GF-D8 (cell line): ENCODE measurements at places on chromosomes 4 and X.

DNA sequence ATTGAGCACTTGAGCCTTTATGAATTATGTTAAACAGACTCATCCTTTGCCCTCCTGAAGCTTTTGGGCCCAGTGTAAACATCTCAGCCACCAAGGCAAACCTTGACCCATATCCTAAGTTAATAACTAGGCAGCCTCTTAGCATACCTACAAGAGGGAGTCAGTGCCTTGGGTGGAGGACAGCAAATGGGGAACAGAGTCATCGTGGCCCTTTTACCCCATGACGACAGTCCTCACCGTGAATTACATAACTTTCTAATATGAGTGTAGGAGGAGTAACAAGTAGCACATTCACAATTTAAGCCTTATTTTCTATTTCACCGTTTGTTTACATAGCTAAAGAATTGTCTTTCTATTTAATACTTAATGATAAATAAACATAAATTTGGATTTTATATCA lies 16.8 kb downstream of the CLDN22 start:
- no peak for DNase-seq

DNA sequence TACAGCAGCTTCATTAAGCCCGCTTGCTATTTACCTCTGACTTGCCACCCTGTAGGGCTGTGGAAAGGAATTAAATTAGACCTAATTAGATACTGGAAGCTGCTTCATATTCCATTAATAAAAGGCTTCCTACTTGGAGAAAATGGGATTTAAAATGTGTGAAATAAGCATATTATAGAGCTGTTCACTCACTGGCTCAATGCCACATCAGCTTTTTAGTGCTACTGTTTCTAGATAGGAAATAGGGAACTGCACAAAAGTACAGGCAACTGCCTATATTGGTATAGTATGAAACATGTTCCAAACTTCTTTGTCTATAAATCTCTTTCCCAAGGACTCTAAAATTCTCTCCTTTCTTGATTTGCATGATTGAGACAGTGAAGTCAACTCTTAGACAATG lies 407.9 kb upstream of the AADAT start:
- DNase-seq, result no peak

- no peak for DNase-seq
Measured at GRCh38 chrX:69116077-69116476, 49.2 kb downstream of the PJA1 start.

GRCh38 chrX:129749069-129749468 lies 10.3 kb downstream of the XPNPEP2 start:
- no peak for DNase-seq

- no peak for DNase-seq
Measured at GRCh38 chr4:41528512-41529205, 9.3 kb upstream of the LIMCH1 start.

GRCh38 chrX:2965965-2966364 lies 36.8 kb upstream of the ARSD start:
- DNase-seq, result no peak

DNA sequence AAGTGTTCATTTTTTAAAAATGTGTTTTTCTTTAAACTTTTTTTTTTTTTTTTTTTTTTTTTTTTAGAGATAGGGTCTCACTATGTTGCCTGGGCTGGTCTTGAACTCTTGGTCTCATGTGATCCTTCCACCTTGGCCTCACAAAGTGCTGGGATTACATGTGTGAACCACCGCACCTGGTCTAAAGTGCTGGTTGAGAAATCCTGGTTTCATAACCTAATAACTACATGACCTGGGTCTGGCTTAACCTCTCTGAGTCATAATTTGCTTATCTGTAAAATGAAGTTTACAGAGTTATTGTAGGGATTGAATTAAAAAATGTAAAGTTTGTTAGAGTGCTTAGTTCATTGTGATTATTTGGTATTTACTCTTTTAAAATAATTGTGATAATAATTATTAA lies 5.2 kb downstream of the HSD17B13 start:
- DNase-seq, result no peak

DNA sequence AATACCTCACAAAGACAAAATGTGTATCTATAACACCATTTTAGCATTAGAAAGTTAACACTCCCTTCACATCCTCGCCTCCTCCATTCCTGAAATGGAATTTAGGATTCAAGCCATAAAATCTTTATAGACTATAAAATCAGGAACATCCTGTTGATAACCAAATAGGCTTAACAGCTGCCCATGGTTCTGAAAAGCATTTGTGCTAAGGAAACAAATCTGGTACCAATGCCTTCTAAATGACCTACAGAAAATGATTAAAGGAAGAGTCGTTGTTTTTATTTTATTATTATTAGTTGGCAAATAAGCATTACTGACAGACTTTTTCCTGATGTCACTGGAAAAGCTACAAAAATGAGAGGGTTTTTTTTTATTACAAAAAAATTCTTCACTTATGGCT lies 79.8 kb downstream of the PAPSS1 start:
- no peak for DNase-seq

DNA sequence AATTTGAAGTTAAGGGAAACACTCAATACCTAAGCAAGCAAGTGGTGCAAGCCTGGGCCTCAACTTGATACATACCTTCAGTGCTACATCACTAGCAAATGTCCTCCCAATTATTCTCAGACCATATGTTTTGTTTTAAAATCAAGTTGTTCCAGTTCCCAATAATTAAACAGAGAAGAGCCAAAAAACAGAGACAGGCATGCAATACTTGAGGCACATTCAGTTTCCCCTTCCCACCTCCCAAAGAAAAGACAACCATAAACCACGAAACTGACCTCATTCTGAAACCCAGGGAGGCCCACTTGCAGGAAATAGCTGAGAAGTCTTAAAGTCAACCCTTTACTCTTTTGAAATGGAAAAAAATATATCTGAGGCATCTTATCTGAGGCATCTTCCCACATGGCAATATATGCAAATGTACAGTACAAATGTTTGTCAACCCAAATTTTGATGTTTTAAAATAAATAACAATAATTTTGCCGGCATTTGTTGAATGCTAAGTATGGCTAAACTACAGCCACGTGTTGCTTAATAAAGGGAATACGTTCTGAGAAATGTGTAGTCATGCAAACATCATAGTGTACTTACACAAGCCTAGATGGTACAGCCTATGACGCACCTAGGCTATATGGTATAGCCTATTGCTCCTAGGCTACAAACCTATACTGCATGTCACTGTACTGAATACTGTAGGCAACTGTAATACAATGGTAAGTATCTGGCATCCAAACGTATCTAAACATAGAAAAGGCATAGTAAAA lies 147.5 kb downstream of the TSPAN5 start:
- no peak for DNase-seq

GRCh38 chr4:129323658-129324057 lies 227.7 kb downstream of the C4orf33 start:
- no peak for DNase-seq

GRCh38 chr4:73259571-73260090 lies 1.0 kb upstream of the ANKRD17 start:
- no peak for DNase-seq

- no peak for DNase-seq
Measured at GRCh38 chr4:120844528-120844921, 78.0 kb downstream of the PRDM5 start.

DNA sequence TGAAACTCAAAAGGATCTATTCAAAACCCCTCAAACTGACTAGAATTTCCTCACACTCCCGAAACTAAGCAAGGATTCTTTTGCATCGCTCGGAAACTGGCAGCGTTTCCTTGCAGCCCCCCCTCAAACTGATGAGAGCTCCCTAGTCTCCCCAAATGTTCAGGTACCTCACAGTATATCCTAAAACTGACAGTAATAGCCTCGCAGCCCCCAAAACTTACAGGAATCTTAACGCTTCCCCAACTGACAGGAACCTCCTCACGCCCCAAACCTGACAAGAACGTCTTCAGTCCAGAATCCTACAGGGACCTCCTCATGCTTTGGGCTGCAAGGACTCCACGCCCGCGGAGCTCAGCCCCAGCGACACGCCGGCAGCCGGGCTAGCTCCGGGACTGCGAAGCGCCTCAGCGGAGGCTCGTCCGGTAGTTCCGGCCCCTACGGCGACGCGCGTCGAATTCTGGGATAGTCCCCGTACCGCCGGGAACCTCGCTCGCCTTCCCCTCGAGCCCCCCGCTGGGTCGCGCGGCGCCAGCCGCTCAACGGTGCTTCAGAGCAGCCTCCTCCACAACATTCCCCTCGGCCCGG lies 640 bp downstream of the PHF8 start:
- DNase-seq, result no peak
